ENCODE measurements at places on chromosomes 11 and 22.

DNA sequence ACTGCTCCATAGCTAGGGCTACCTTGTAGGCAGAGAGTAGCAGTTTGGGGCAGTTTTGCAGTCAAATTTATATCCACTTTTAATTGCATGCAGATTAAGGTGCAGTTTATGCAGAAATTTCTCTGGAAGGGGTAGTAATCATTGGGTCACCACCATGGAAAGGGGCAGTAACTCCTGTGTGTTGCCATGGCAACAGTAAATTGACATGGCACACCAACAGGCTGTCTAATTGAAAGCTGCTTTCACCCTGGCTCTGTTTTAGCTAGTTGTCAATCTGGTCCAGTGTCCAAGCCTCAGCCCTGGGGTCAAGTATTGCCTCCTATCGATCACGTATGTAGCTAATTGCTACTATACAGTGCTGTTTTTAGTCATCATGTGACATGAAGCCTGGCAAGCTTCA, 786.1 kb upstream of the CNTN5 start:
- DNase-seq: no peak

DNA sequence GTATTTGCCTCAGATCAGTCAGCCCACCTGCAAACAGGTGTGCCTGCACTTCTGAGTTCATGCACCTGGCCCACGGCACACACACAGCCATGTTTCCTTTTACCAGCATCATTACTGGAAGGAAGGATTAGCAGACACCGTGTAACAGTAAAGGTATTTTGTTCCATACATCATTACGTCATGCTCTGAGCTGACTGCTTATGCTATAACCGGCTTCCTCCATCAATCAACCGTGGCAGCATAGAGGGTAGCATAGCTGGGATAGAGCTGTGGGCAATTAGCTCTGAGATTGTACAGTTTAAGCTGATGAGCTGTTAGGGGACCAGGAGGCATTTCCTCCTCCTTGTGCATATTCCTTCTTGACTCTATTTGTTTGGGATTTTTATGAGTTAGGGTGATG, 102.4 kb downstream of the ME3 start:
- no peak for DNase-seq

GRCh38 chr22:49566693-49567092, 261.0 kb downstream of the BRD1 start:
- no peak for DNase-seq

DNA sequence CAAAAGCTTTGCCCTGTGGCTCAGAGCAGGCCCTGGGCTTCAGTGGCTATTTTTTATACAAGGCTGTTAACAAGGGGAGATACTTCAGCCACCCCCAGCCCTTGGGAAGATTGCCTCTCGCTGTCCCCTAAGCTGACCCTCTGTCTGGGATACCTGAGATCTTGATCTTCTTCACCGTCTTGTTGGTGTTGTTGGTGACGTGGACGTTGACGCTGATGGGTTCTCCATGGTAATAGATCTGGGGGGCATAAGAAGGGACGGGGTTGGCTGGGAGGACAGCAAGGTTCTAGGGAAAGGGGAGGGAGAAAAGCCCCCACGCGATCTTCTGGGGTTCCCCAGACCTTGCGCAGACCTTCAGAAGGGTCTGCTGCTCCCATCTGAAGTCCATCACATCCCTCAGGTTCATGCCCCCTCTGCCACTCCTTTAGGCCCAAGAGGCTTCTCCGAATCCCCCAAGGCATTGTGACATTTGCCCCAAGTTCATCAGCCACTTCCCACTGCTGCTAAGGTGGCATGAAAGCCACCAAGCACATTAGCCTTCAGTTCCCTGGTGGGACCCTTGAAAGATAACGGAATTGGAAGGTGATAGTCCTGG, 36.7 kb downstream of the TPBGL start:
- no peak for DNase-seq

- no peak for DNase-seq
Measured at GRCh38 chr22:50008151-50009040, 4.2 kb downstream of the IL17REL start.

DNA sequence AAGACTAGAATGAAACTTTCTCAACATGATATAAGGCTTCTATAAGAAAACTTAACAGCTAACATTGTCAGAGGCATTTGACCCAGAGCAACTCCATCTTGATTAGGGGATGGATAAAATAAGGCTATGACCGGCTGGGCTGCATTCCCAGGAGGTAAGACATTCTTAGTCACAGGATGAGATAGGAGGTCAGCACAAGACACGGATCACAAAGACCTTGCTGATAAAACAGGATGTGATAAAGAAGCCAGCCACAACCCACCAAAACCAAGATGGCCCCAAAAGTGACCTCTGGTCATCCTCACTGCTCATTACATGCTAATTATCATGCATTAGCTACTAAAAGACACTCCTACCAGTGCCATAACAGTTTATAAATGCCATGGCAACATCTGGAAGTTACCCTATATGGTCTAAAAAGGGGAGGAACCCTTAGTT, 135.2 kb downstream of the TTC28 start:
- no peak for DNase-seq

GRCh38 chr11:44046182-44046581, 1.6 kb upstream of the ACCSL start:
- no peak for DNase-seq

DNA sequence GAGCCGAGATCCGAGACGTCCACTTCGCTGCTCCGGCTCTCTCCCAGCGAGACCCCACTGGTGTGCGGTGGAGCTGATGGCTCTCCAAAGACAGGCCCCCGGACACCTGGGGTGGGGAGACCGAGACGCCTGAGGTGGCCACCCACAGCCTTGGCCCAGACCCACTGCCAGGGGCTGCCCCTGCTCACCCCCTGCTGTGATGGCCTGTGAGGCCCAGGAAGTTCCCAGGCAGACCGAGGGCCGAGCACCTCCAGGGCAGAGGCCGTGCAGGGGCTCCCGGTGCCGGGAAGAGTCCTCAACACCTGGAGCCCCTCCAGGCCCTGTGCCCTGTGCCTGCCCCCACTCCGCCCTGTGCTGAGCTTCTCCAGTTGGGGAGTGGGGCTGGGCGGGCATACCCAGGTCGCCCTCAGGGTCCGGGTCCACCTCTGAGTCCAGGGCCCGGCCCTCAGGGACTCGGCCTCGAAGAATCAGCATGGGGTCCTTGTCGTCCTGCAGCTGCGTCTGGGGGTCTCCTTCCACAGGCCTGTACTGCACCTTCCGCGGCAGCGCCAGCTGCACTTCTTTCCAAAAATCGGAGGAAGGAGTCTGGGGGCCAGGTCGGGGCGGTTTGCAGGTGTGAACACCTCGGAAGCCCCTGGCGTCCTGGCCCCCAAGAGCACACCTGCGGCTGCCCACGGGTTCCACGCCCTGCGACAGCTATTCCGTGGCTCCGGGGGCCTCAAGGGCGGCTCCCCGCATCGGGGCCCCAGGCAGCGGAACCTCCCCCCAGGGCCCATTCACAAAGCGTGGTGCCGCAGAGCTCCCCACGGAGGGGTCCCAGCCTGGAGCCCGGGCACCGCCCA, 8.6 kb downstream of the SIGIRR start:
- no peak for DNase-seq

DNA sequence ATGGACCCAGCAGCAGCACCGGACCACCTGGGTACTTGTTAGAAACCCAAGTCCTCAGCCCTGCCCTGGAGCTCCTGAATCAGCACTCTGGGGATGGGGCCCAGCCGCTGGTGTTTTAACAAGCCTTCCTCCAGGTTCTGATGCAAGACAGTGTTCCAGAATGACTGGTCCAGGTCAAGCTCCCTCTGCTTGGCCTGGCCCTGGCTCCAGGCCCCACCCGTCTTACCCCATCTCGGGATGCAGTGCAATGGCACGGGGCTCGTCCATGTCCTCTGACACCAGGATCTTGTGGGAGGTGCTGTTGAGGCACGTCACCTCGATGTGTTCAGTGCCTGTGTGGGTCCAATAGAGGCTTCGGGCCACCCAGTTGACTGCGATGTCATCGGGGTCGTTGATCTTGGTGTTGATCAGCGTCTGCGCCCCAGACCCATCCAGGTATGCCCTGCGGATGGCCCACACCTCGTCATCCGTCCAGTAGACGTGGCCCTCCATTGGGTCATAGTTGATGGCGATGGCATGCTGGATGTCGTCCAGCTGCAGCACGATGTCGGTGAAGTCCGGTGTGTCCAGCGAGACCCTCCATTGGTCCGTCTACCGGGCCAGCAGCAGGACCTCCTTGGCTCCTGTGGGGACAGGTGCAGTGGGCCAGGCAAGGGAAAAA, 140.3 kb downstream of the CRYBB2 start:
- DNase-seq: no peak

GRCh38 chr11:64333556-64333955, 6.4 kb upstream of the CCDC88B start:
- no peak for DNase-seq

DNA sequence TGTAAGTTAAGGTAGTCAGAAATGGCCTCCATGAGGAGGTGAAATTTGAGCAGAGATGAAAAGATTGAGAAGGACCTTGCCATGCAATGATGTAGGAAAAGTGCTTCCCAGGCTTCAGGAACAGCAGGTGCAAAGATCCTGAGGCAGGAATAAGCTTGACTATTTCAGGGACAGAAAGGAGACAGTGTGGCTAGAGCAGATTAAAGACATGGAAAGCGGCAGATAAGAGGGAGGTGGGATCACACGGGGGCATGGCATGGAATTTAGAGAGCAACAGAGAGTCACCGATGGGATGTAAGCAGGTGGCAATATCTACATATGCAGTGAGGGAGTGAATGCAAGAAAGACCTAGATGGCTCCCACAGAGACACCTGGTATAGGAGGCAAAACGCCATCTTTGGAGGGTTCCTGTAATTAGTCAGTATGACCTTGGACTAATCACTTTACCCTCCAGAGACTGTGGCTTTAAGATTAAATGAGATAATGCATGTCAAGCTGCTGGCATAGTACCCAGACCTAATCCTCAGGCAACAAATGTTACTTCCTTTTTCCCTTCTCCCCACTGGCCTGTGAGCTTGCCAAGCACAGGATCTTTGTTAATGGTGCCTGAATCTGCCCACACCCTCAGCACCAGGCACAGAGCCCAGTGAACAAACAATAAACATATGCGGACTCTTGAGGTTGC, 24.6 kb upstream of the ACER3 start:
- DNase-seq: no peak

GRCh38 chr11:86749821-86750401, 50.4 kb upstream of the PRSS23 start:
- DNase-seq: no peak

All from CD4-positive, alpha-beta memory T cell (primary cell).